ENCODE measurements at places on chromosomes 3 and 15.

- no peak for DNase-seq
These were observed 3.4 kb downstream of the FLNB start for GRCh38 chr3:58011580-58011979.

GRCh38 chr3:125582707-125583106, 12.6 kb downstream of the OSBPL11 start:
- no peak for DNase-seq

DNA sequence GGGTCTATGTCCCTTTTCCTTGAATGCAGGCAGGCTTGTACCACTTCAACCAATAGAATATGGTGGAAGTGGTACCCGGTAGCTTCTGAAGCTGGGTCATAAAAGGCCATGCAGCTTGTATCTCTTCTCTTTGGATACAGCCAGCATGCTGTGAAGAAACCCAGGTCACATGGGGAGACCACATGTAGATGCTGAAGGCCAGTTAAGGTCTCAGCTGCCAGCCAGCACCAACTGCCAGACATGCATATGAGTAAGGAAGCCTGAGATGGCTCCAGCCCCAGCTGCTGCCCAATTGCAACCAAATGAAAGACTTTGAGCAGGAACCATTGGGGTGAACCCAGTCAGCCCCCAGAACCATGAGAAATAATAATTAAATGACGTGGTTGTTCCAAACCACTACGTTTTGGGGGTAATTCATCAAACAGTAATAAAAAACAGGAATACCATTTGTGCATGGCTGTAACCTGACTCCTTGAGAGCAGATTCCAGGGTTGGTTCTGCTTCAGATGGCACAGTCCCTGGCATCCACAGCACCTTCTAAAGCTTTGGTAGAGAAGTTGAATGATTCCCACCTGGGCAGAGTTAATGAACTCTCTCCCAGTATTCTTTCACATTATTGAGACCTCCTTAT, 3.8 kb downstream of the RBP2 start:
- no peak for DNase-seq

DNA sequence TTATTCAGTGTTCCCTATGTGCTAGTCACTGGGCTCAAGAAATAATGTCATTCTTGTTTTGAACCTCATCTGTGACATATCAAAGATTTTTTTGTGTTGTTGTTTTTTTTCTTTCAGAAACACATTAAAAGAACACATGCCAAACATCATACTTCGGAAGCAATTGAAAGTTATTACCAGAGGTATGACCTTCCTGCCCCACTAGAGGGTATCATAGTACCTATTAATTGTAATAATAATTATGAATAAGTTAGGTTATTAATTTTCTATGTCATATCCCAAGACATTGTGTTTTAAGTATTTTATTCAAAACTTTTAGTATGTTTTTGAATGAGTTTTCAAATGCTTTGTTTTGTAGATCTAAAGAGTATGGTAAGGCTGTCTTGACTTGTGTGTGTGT, 65.7 kb downstream of the CDIN1 start:
- DNase-seq: no peak

- no peak for DNase-seq
These were observed 103.5 kb downstream of the MITF start for GRCh38 chr3:69842789-69843188.

DNA sequence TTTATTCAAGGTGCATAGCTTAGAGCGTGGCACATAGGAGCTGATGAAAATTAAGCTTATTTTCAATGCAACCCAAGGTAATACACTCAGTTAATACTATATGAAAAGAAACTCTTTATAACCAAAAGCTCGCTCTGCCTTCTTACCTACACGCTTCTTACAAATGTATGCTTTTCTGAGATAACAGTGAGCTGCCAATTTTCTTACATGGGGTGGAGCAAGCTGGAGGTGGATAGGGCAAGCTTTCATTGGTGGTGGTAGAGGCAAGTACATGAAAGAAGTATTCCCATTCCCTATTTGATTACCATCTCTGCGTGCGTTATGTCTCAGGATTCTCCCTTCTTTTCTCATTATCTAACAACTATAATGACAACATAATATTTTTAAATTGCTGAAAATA, 8.9 kb downstream of the DZIP3 start:
- DNase-seq: no peak

DNA sequence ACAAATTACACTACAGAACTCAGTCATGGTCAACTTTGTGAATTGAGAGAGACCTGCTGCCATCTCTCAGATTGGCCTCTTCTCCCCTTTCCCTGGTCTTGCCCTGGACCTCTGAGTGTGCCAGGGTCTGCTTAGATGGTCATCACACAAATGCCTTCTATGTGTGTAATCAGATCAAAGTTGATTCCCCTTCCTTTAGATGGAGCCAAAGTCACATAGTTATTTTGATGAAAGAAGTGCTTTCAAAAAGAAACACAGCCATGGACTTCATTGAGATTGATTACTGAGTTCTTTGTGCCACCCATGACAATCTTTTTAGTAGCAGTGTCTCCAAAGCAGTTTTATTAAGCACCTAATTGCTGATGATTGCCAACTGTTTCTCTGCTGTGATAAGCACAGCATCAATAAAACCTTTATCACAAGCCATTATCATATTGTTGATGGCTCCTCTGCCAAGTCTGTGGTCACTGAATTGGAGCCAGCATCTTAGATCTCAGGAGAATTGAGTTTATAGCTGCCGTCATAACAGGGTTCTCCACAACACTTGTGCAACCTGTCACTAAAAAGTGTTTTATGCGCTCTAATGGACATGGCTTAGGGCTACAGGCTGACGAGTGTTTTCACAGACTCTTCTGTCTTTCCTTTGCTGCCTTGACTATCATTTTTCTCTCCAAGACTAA, 149.7 kb upstream of the NUDT16 start:
- DNase-seq: no peak

DNA sequence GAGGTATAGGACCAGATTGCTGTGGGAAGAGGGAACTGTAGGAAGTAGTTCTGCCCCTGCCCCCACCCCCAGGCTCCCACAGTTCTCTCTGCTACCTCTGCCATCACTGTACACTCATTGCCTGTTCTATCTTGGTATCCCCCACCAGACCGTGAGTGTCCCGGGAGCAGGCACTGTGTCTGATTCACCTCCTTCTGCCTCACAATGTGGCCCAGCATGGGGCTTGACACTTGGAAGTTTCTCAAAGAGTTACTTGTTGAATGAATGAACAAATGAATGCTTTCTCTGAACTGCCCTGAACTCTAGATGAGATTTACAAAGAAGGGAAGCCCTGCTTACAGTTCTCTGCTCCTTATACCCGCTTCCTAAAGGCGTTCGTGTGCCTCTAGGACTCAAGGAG, 27.1 kb upstream of the PIK3CB start:
- no peak for DNase-seq

GRCh38 chr15:59063042-59063441, 41.9 kb upstream of the CCNB2 start:
- no peak for DNase-seq

GRCh38 chr15:64948916-64949315, 37.2 kb downstream of the ANKDD1A start:
- DNase-seq: no peak

DNA sequence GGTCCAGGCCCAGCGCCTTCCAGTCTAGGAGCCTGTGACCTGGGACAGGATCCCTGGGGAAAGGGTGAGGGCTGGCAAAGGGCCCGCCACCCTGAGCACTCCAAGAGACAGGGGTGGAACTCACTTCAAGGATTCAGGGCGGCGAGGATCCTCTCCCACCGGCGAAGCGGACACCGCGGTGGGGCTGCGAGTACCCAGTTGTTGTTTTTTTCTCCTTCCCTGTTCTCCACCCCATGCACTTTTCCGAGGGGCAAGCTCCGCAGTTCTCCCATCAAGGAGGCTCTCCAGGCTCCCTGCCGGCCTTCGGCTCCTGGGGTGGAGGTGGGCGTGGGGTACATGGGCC, 387 bp upstream of the PAQR5 start:
- no peak for DNase-seq

All from activated effector memory CD4-positive, alpha-beta T cell treated with Interleukin-2 at 50 U/mL for 16 hours (primary cell).